ENCODE measurements at places on chromosomes 6 and 20.

DNA sequence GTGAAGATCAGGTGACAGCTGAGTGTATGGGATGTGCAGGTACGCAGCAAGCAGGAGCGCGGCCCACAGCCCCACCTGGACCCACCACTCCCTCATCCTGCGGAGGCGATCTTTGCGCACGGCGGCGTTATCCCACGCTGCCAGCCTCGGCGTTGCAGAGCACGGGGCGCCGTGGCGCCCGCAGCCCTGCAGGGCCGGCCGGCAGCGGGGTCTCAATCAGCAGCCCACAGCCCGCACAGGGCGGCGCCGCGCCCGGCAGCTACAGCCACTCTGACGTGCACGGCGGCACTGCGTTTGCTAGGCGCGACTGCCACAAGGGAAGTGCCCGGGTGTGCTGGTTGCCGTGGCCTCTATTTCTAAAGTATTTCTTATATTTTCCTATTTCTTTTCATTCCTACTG is 46.9 kb downstream of the LAMA2 start:
- DNase-seq: no peak

DNA sequence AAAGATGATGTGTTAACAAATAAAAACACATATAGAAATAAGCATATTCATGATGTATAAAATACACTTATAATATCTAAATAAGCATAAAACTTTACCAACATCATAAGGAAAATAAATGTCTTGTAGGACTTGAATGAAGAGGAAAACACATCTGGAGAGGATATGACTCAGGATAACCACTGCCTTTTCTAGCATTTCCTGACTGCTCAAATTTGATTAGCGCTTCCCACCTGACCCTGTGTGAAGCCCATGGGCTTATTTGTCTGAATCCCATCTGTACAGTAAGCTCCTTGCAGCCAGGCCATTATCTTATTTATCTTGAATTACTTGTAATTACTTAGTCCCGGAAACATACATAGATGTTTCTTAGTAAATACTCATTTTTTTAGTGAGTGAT is 608.6 kb downstream of the COL12A1 start:
- DNase-seq: no peak

- peak; percentile 56 for DNase-seq
Measured at GRCh38 chr20:3045042-3045815, 623 bp upstream of the MRPS26 start.

- no peak for DNase-seq
Measured at GRCh38 chr20:40463171-40463570, 225.9 kb downstream of the MAFB start.

DNA sequence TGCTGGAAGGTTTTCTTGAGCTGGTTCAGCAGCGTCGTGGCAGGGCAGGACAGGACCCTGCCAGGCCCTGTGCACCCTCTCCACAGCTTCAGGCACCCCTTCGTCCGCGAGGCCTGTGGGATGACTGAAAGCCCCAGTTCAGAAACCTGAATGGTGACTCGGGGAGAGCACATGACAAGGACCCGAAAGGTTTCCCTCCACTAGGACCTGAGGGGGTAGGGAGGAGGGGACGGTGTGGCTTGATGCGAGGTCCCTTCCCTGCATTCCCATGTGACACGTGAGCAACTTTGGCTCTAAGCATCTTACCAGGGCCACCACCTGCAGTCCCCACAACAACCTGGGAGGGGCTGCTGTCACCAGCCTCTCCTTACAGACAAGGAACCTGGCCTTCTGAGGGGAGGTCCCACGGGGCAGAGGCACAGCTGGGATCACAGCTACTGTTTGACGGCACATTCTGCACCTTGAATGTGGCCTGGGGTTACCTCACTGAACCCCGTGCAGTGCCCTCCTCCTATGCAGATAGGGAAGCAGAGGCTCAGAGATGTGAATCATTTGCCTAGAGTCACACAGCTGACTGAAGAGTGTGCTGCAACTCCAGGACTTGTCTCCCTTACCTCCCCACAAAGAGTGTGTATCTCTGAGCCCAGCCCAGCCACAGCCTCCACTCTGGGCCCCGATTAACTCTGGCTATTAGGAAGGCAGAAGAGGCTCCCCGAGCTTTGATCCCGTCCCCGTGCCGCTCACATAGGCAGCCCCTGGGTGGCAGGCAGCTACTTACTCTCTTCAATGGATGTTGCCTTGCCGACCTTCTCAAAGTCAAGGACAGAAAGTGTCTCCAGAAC is 84.6 kb downstream of the PTPN1 start:
- DNase-seq: no peak

DNA sequence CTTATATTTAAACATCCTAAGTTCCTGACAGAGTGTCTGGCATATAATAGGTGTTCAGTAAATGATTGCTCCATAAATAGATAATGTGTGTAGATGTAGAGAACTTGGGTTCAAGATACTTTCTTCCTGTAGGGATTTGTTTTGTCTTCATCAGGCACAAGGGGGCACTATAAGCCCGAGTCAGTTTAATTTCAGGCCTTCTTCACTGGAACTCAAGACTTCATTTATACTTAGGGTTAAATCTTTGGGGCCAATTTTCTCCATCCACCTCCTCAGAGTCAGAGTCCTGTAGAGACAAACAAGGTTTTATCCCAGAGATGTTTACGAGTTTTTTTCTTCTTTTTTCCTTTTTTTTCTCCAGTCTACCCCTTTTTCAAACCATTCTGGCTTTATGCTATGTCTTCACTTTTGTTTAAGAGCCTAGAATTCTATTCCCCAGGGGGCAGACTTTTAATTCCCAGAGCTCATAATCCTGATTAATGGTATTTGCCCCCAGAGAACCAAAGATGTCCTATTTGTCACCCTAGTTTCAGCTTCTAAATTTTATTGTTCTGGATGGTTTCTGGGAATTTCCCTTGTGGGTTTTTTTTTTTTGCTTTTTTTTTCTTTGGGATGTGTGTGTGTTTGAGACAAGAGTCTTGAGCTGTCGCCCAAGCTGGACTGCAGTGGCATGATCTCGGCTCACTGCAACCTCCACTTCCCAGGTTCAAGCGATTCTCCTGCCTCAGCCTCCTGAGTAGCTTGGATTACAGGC is 88.4 kb downstream of the HFE start:
- DNase-seq: peak; percentile 83

DNA sequence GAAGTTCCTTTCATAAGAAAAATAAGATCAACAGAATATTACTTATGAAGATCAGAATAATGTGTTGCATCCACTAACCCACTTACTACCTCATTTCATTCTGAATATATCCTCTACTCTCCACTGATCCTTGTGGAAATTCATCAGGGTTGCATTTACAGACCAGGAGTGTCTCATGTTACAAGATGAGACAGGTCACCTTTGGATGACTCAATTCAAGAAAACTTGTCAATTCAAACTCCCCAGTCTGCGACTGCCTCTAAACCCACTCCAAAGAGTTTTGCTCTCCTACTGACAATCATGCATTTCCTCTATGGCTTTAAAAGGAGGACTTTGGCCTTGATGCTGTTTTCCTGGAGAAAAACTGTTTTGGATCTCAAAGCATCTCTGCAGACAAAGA is 68.4 kb downstream of the ID4 start:
- no peak for DNase-seq

GRCh38 chr6:100260584-100260983 is 204.1 kb downstream of the SIM1 start:
- DNase-seq: no peak

DNA sequence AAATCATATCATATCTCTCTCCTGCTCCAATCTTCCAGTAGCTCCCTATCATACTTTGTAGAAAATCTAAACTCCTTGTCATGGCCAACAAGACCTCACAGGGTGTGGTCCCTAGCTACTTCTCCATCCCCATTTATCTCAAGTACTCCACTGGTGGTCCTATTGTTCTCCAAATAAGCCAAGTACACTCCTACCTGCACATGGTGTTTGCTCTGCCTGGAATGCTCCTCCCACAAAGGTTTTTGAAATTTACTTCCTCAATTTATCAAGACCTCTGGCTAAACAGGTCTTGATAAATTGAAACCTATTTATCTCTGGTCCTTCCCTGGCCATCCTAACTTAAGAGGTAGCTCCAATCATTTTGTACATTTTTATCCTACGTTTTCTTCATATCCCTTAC is 12.1 kb downstream of the TMX4 start:
- DNase-seq: no peak

- no peak for DNase-seq
Measured at GRCh38 chr20:46967646-46968045, 73.0 kb downstream of the EYA2 start.

Data from CD4-positive, alpha-beta T cell treated with Interleukin-4 for 1 hour (primary cell).